ENCODE measurements at places on chromosomes 11 and 22.

- no peaks in the 10 kb centered on the region for H3K4me1 ChIP-seq
- H3K27me3 ChIP-seq: no peaks in the 10 kb centered on the region
- no peak overlapping the region for H3K4me3 ChIP-seq
- no peak for DNase-seq
Measured at GRCh38 chr11:111582163-111582562, 20.1 kb upstream of the SIK2 start.

- peaks cover 11% of the 10 kb centered on the region for H3K4me1 ChIP-seq
- H3K36me3 ChIP-seq: peaks cover 22% of the 10 kb centered on the region
- DNase-seq: no peak
- H3K4me3 ChIP-seq: no peak overlapping the region
- no peaks in the 10 kb centered on the region for H3K27me3 ChIP-seq
- no peak overlapping the region for H3K27ac ChIP-seq
Measured at GRCh38 chr22:17112491-17113042, 8.6 kb downstream of the TMEM121B start.

- H3K27ac ChIP-seq: no peak overlapping the region
- H3K4me3 ChIP-seq: no peak overlapping the region
- no peaks in the 10 kb centered on the region for H3K36me3 ChIP-seq
- no peaks in the 10 kb centered on the region for H3K27me3 ChIP-seq
Measured at GRCh38 chr22:47215851-47216250, 453.4 kb downstream of the TBC1D22A start.

GRCh38 chr11:84648471-84648870 lies 978.7 kb downstream of the DLG2 start:
- no peaks in the 10 kb centered on the region for H3K36me3 ChIP-seq
- H3K27me3 ChIP-seq: no peaks in the 10 kb centered on the region
- H3K27ac ChIP-seq: no peak overlapping the region
- no peaks in the 10 kb centered on the region for H3K4me1 ChIP-seq

DNA sequence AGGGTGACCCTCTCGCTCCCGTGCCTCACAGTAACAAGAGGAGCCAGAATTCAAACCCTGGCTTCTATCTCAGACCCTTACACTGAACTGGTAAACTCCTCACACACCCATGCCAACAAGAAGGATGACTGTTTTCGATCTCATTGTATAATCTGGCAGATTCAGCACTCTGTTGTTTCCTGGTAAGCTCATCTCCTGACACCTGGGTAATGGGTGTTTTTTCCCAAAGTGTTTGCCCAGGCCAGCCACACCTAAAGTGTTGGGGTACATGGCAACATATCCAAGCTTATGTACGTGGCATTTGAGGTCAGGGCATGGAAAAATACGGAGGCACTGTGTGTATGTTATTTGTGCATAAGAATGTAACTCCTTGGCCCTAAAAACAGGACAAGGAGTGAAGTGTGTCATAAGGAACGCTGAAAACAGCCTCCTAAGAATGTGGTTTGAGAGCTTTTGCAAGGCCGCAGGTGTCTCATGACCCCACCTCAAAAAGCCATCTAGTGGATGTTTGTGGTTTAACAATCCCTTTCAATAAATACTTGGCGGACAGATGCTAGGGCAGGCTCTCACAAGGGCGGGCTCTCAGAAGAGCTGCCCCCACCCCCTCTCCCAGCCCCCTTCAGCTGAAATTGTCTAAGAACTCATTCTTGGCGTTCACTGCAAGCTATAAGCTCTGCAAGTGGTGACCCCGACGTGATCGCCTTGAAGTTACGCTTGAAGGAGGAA lies at the start of gene MS4A15:
MS4A15 (plus strand) TSS at position 561 of the 726 bp plus-strand sequence. CDS start 6,867 bp downstream, outside the sequence.
- peaks cover 5% of the 10 kb centered on the region for H3K4me1 ChIP-seq
- no peaks in the 10 kb centered on the region for H3K27me3 ChIP-seq
- H3K27ac ChIP-seq: no peak within 1 kb of the TSS
- no peaks in the 10 kb centered on the region for H3K36me3 ChIP-seq
- DNase-seq: peak; percentile 57
